ENCODE measurements at places on chromosomes 16 and 17.

DNA sequence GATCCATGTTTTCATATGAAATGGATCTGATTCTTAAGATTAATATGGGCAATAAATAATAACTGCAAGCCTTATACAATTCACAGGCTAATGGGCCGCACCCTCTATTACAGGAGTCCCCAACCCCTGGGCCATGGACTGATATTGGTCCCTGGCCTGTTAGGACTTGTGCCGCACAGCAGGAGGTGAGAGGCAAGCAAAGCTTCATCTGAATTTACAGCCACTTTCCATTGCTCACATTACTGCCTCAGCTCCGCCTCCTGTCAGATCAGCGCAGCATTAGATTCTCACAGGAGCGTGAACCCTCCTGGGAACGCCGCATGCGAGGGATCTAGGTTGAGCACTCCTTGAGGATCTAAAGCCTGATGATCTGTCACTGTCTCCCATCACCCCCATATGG, 26.8 kb downstream of the METTL16 start:
- DNase-seq: peak; percentile 85

DNA sequence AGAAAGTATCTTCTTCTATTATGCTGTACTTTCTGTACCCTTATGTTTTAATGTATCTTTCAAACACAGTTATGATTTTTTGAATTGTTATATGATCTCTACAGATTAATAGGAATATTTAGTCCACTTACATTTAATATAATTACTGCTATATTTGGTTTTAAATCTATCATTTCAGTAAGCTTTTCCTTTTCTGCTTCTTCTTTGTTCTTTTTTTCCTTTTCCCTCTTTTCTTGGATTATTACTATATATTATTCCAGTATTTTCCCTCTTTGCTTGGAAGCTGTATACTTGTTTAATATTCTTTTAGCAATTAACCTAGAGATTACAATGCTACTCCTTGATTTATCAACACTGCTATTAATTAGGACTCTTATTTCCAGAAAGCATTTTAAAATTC, 13.5 kb downstream of the TLE7 start:
- DNase-seq: no peak

DNA sequence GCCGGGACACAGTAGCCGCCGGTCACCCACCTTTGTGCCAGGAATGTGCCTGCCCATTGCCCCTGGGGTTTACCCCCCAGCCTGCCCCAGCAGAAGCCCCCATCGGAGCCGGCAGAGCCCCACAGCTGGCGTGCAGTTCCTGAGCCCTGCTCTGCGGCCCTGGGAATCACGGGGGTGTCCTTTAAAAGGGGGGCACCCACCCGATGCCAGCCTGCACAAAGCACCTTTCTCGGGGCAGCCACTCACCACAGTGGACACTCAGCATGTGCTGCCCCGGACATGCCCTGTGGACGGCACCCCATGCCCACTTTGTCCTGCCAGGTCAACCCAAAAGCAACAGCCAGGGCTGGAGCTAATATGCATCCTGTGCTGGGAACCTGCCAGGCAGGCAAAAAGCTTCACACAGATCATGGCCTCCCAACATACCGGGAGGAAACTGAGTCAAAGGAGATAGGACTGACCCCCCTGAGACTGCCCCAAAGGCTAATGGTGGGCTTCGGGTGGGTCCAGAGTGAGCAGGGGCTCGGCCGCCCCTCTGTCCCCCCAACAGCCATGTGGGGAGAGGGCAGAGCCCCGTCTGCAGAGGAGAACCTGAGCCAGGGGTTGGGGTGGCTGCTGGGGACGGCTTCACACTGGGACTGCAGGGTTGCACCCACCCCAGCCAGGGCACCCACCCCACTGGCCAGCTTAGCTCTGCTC, 45.8 kb upstream of the ZC3H18 start:
- no peak for DNase-seq

- no peak for DNase-seq
Measured at GRCh38 chr16:4377573-4378154, 6.0 kb downstream of the VASN start.

DNA sequence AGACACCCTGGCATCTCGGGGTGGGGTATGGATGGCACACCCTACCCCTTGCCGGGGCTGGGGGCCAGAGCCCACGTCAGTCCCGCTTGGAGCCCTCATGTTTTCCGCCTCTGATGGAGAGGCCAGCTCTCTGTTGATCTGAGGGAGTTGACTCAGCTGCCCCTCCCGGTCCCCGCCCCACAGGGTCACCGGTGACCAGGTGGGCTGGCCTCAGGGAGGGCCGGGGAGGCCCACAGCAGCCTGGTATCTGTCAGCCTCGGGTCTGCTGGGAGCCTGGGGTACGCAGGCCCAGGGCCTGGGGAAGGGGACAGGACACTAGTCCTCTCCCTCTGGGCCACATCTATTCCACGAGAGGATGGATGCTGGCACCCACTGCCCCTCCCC, 109.5 kb upstream of the CIBAR2 start:
- no peak for DNase-seq

- no peak for DNase-seq
Measured at GRCh38 chr16:11446566-11447119, 101.4 kb downstream of the RMI2 start.

DNA sequence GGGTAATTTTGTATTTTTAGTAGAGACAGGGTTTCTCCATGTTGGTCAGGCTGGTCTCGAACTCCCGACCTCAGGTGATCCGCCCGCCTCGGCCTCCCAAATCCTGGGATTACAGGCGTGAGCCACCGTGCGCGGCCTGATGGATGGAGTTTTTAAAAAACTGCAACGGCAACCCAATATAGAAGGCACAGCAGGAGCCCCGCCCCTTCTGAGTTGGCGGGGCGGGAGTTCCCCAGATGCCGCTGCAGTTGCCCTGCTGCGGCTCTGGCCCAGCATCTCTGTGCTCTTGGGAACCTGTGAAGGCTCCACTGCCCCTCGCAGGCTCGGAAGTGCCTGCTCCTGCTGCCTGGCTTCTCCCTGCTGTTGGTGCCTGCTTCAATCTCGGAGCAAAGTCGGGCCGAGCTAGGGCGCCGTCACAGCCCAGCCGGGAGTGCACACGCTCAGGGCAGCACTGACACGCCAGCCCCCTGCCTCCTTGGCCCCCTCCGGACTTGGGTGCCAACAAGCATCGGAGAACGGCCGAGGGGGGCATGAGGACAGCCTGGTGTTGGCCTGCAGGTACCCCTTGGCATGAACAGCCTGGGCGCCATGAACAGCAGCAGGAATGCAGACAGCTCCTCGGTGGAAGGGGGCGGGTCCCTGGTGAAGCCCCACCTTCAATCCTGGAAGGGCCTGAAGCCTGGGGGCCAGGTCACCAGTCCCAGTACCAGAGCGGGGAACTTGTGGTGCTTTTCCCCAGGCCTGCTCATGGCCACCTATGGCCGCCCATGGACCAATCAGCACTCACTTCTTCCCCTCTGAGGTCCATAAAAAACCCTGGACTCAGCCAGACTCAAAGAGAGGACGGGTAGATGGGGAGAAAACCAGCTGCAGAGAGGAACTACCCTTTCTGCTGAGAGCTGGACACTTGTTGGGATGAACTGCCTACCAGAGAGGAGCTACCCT, 2.3 kb upstream of the NT5M start:
- peak; percentile 26 for DNase-seq

- DNase-seq: peak; percentile 85
Measured at GRCh38 chr17:28807925-28808634, 34.5 kb downstream of the FAM222B start.

DNA sequence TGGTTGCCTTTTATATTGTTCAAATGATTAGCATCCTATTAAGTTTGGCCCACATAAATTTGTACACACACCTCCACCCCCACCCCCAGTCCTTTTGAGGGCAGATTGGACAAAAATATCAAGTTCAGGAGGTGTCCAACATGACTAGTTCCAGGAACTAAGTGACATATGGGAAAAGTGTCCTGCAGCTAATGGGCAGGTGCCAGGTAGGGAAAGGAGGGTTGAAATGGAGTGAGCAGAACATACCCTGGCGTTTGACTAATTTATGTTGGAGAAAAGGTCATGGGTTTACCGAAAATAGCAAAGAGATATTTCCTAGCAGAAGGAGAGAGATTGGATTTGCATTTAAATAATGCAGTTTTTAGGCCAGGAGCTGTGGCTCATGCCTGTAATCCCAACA, 4.9 kb downstream of the KCTD2 start:
- no peak for DNase-seq

DNA sequence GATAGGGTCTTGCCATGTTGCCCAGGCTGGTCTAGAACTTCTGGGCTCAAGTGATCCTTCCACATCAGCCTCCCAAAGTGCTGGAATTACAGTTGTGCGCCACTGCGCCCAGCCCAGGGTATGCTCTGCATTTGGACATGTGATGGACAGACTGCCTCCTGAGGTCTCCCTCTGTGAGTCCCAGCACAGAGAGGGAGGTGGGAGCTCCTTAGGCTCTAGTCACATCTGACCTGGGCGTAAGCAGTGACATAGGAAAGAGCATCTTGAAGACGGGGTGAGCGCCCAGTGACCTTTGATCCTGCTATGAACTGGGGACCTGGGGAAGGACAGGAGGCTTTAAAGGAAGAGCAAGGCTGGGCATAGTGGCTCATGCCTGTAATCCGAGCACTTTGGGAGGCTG, 2.2 kb upstream of the GFAP start:
- DNase-seq: no peak

- DNase-seq: no peak
Measured at GRCh38 chr16:27462200-27462845, 60.3 kb downstream of the IL21R start.

DNA sequence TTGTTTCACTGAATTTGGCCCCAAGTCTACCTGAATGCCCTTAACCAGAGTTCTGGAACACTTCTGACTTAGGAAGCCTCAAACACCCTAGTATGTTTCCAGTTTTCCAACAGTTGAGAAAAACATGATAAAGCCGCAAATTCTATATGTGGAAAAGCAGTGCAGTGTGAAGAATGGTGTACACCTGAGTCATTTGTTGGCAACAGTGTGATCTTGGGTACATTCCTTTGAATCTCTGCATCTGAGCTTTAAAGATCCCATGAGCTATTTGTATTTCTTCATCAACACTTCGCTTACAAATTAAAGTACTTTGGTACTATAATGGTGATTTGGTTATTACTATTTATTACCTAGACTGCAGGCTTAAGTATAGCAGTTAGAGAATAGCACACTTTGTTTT, 93.6 kb upstream of the TBX2 start:
- DNase-seq: no peak

- no peak for DNase-seq
Measured at GRCh38 chr16:19700319-19700781, 17.7 kb downstream of the KNOP1 start.

DNA sequence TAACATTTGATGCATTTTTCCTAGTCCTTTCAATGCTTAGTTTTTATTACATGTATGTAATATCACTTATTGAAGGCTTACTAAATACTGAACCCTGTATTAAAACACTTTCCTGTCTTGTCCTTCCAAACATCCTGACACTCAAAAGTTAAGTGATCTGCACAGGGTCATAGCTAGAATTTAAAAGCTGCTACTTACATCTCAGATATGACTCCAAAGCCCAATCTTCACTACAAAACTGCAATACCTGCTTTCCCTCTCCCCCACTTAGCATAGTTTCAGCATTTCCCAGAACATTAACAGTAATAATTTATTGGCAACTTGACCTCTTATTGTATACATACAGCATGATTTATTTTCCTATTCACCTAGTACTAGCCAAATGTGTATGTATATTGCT, 4.3 kb upstream of the TRIM37 start:
- no peak for DNase-seq

DNA sequence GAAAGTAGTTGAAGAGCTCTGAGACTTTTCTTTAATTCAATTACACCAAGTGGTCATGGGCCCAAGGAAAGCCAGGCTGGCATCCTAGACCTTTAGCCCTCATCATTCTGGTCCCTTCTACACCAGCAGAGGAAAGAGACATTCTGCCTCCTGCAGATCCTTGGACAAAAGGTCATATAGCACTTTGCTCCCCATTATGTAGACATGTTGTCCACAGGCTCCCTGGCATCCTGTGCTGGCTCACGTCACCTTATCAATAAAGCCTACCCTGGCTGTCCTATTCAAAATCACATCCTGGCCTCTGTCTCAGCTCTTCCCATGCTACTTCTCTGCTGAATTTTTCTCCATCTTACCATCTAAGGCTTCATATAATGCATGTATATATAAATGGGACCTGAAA, 61.6 kb upstream of the MAF start:
- DNase-seq: no peak

GRCh38 chr16:27332105-27332504, 18.3 kb downstream of the IL4R start:
- no peak for DNase-seq

DNA sequence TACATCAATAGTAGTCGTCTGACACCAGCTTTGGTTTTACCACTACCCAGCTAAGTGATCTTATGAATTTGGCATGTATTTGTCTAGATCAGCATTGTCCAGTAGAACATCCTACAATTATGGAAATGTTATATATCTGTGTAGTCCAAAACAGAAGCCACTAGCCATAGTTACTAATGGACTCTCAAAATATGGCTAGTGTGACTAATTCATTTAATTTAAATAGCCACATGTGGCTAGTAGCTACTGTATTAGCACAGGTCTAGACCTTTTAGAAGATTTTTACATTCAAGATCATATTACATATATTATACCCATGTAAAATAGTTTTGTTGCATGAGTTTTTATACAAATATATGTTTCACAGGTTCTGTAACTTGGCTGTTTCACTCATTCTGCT, 27.0 kb upstream of the NFAT5 start:
- no peak for DNase-seq
